ENCODE measurements at places on chromosomes 4 and X.

- DNase-seq: no peak
Observed at GRCh38 chrX:71859637-71860036, 51.0 kb upstream of the NHSL2 start.

- DNase-seq: no peak
Observed at GRCh38 chrX:49760290-49760890, 64.6 kb upstream of the PAGE1 start.

GRCh38 chr4:62455871-62456270 lies 1255.7 kb downstream of the ADGRL3 start:
- DNase-seq: no peak

- DNase-seq: no peak
Observed at GRCh38 chrX:47628982-47629381, 748 bp downstream of the CFP start.

DNA sequence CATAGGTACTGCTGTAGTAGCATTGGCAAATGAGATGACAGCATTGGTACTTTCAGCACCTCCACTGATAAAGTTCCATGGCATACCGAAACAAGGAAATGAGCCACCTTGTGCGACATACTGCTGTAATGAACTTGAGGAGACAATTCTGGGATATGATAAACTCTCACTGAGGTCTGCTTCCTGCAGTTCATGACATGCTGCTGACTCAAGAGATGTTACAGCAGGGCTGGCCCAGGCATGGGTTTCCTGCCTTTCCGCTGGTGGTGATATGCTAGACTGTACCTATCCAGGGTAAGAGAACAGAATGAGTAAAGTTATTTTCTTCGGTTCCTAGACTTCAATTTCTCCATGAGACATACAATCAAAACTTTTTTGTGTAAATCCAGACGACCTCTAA lies 17.1 kb downstream of the BEND2 start:
- no peak for DNase-seq

GRCh38 chr4:113607998-113608397 lies 153.5 kb downstream of the CAMK2D start:
- DNase-seq: no peak

DNA sequence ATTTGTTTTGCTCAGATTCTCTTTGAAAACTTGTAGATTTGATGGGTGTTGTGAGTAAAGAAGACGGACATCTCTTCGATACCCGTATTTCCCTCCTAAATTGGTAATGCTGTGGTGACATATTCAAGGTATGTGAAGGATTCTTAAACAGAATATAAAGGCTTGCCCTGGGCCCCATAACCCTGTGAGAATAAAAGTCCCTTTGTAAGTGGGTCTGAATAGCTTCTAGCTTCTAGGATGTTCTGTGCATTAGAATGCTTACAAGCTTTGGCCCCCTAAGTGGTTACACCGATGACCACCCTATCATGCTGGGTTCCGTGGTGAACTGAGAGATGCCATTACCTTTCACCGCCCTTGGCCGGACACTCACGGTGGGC lies 574 bp upstream of the MOB1B start:
- DNase-seq: no peak

- no peak for DNase-seq
Observed at GRCh38 chrX:24860140-24860539, 155.6 kb downstream of the ARX start.

- no peak for DNase-seq
Observed at GRCh38 chr4:153228512-153229140, 24.4 kb downstream of the TRIM2 start.

DNA sequence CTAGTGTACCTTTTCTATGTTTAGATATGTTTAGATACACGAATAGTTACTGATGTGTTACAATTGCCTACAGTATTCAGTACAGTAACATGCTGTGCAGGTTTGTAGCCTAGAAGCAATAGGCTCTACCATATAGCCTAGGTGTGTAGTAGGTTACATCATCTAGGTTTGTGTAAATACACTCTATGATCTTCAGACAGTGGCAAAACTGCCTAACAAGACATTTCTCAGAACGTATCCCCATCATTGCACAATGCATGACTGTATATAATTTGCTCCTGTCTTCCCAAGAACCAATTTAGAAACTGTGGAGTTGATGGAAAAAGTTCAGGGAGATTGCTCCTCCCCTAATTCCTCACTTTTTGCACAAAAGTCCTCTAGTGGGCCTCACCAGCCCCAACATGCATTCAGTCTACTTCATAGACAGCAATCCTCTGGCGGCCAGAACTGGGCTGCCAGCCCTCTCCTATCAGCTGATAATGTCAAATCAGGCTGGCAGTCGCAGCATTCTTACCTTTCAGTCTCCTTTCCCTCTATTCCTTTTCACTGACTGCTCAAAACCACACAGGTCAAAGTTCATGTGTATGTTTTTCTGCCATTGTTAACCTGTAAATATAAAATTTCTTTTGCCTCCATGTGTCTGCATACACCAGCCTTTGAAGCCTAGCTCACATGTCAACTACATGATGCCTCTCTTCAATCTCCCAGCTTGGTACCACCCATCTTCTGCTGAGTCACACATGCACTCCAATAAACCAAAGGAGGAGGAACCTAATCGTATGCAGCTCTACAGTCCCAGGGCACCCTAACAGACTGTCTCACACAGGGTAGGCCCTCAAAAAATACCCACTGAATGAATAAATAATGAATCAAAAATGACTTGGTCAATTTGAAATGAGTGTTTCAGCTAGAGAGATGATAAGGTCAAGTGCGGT lies 32.0 kb downstream of the BCLAF3 start:
- DNase-seq: no peak

- DNase-seq: no peak
Observed at GRCh38 chrX:111519215-111519614, 7.8 kb downstream of the SERTM2 start.

DNA sequence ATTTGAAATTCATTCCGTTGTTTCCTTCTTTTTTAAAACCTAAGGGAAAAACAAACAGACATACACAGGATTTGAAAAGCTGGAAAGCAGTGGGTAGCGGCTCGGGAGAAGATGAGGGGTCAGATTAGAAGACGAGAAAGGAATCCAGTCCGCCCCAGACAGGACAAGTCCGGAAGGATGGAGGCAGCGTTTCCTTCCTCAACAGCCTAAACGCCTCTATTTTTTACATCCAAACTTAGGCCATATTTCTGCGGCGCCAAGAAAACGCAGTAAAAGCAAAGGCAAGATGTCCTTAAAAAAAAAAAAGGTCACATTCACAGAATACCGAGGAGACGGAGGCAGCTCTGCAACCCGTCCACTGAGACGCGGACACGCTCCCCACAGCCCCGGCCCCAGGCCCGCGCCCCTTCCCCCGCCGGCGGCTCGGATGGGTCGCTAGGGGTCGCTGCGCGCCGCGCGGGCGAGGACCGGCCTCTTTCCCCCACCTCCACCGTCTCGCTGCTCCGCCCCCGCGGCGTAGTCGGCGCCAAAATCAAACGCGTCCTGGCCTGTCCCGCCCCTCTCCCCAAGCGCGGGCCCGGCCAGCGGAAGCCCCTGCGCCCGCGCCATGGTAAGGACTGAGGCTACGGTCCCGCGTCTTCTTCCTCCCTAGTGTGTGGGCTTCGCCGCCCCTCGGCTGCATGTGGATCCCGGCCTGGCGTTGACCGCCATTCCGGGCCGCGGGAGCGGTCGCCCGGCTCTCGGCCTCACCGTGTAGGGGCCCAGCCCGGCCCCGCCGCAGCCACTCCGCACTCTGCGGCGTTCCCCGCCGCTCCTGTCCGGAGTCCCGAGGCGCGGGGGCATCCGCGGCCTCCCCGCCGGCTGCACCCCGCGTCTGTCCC lies at the start of gene MND1:
Gene MND1 (plus strand): TSS at position 558 of the 881 bp plus-strand sequence. CDS start 50 bp downstream, at position 608.
- DNase-seq: no peak

DNA sequence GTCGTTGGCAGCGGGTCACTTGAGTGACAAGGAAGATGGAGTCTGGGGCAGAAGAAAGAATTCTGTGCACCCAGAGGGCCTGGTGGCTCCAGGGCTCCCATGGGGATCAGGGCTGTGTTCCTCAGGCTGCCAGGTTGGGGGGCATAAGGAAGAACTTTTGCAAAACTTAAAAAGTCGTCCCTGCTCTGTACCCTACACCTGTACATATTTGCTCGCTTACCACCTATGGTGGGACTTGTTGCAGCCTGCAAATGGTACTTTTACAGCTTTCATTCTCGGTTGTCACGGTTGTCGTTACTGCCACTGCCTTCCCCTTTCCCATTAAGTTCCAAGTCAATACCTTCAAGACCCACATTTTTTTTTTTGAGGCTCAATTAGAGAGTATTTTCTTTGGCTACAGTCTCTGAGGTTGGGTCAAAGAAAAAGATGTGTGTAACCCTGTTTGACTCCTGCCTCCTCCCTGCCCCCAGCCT lies 9.1 kb downstream of the ARX start:
- DNase-seq: no peak

GRCh38 chrX:78106651-78106986 lies 2.6 kb downstream of the PGK1 start:
- no peak for DNase-seq

DNA sequence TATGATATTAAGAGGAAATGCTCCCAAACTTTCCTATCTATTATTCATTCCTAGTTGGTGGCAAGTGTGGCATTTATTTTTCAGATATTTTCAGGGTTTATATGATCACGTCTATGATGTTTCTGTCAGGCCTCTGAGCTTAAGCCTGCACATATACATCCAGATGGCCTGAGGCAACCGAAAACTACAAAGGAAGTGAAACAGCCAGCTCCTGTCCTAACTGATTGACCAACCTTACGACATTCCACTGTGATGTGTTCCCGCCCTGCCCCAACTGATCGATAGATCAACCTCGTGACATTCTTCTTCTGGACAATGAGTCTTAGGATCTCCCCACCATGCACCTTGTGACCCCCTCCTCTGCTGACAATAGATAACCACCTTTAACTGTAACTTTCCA lies 67.6 kb upstream of the CTSO start:
- DNase-seq: no peak

DNA sequence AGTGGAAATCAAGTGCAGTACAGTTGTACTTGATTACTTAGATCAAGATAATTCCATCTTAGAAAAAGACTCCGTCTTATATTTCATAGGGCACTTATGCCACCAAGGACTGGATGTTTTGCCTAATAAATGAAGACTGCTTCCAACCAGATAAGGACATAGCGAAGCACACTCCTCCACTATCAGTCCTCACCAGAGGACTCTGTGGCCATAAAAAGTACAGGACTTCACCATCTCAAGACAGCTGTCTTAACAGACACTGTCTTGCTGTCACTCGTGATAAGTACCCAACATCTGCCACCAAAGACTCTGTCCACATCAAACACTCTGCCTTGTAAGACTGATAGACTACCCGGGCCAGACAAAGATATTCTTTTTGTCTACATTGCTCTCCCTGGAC lies 352.0 kb downstream of the TRAM1L1 start:
- no peak for DNase-seq

GRCh38 chrX:107724653-107725052 lies 50.9 kb downstream of the TSC22D3 start:
- no peak for DNase-seq

DNA sequence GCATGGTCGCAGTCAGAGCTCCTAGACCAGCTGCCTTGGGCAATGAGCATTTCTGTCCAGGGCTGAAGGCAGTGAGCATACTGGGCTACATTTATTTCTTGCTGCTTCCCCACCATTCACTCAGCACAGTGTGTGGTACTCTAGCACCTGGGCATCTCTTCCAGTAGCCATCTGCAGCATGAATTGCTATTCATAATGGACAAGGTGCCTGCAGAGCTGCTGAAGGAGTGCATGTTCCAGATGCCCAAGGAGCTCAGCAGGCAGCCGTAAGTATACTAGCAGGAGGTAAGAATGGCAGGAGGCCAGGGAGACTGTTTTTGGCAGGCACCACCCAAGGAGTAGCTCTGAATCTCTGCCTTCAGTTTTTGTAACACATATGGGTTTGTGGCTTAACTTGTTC lies 110.4 kb upstream of the RXFP1 start:
- DNase-seq: no peak

DNA sequence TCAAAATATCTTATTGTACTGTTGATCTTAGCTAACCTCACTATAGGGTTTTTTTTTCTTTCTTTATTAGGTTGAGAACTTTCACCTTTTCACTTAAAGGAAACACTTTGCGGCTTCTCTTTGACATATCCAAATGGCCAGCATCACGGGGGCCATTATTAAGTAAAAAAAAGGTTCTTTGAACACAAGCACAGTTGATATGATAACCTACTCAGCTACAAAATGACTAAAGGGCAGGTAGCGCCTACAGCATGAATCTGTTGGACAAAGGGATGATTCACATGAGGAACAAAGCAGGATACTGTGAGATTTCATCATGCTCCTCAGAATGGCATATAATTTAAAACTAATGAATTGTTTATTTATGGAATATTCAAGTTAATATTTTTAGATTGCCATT lies 119.6 kb downstream of the CCSER1 start:
- DNase-seq: no peak

DNA sequence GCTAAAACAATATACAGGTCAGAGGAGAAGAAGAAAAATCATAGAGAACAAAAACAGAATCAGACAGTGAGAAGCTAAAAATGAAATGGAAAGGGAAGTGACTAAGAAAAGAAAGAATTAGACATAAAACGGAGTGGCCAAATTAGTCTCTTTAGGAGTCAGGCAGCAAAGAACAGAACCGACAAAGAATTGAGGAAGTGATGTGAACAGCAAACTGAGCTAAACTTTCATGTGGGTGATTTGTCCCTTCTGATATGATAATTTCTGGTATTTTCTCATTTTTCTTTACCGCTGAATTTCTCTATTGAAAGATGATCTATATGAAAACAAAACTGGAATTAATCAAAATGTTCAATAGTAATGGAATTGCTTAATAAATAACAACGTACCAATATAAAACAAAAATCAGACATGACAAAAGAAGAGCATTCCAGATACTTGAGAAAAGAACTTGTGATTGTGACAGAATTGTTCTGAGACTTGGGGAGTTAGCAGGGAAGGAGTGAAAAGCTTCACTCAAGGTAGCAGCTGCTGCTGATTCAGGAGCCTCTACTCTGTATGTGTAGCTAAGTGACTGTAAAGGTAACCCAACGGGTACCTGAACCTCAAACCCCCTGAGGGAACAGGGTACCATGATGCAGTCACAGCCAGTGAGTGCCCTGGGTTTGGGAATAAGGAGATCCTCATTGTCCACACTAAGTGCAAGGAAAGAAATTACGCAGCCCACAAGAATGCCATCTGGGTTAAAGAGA lies 8.8 kb downstream of the TAPT1 start:
- DNase-seq: no peak

GRCh38 chr4:41359836-41360213 lies 103.1 kb downstream of the UCHL1 start:
- no peak for DNase-seq

DNA sequence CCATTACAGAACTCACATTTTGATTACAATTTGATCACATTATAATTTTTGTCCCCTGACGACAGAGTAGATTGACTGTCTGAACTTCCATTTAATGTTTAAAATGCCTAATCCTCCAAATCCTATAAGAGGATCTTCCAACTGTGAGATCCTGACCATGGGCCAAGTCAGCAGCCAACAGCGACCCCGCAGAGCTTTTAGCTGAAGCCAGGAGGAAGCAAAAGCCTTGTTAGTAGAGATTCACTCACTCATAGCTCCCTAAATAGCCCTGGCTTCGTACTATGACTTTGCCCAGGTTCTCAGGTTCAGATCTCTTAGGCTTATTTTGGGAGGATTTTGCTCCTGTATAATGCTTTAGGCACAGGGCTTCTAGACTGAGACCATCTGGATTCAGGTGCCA lies 413.1 kb downstream of the NKX6-1 start:
- DNase-seq: no peak
